SJSA1 (cell line): ENCODE measurements at places on chromosomes 12 and 14.

GRCh38 chr14:81353691-81354323 lies 46.3 kb downstream of the STON2 start:
- DNase-seq, result no peak

GRCh38 chr12:127035011-127035879 lies 1231.7 kb upstream of the TMEM132C start:
- no peak for DNase-seq

DNA sequence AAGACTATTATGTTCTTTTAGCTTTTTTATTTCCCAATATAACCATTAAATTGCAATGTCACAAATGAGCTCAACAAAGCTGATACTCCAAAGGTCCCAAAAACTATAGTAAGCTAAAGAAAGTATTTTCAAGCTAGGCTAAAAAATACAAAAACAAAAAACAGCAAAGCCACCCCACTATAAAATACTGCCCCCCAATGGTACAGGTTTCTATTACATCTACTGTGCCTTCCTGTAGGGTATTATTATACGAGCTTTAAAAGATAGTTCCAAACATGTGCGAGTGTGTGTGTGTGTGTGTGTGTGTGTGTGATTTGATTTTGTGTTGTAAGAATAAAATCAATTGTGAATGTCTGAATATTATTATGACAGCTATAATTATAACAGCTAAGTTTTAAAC lies 1.1 kb downstream of the IFNG start:
- DNase-seq, result no peak

DNA sequence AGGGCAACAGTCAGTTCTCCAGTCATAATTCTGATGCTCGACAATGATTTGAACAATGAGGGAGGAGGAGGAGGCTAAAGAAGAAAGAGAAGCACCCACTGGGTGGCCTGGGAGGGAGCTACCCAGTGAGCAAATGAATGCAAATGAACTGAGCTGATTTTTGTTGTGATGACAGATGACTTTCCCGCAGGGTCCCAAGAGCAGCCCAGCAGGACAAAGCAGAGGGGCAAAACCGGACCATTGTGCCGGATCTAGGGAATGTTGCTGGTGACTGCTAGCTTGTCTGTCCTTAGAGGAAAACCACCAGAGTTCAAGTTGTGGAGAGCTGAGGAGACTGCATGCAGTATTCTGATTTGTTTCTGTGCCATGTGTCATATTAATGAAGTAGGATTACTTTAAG lies 162.8 kb downstream of the MON2 start:
- peak; percentile 49 for DNase-seq

DNA sequence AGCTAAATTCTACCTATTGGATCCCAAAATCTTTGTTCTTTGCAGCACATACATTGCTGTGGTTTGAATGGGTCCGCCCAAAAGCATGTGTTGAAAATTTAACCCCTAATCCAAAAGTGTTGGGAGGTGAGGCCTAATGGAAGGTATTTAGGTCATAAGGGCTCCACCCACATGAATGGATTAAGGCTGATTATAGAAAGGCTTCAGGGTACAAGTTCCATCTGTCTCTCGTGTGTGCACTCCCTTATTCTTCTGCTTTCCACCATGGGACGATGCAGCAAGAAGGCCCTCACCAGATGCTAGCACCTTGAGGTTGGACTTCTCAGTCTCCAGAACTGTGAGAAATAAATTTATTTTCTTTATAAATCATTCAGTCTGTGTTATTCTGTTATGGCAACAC lies 190.9 kb downstream of the SOX5 start:
- no peak for DNase-seq

DNA sequence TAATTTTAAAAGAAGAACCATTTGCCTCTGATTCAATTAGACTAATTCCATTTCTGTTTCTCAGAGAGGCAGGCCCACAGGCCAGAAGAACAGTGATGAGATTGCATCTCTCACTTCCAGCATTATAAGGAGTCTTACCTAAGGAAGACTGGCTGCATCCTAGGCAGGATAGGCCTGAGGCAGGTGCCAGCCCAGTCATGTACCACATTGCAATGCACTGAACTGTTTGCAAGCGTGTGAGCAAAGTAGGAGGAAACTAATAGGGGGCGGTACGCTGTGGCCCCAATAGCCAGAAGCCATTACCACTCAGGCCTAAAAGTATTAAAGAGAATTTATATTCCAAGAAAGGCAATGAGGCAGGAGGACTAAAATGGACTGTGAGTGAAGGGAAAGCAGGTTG lies 12.1 kb upstream of the CNIH1 start:
- no peak for DNase-seq

DNA sequence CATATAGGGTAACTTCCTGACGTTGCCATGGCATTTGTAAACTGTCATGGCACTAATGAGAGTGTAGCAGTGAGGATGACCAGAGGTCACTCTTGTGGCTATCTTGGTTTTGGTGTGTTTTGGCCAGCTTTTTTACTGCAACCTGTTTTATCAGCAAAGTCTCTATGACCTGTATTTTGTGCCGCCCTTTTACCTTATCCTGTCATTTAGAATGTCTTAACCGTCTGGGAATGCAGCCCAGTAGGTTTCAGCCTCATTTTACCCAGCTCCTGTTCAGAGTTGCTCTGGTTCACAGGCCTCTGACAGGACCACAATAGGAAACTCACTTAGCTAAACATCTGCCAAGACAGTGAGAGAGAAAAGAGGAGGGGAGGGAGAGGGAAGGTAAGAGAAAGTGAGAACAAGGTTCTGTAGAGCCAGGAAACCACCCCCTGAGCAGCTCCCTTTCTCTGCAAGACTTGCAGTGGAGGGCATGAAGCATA lies 64.8 kb upstream of the PLEKHG3 start:
- no peak for DNase-seq

- no peak for DNase-seq
Measured at GRCh38 chr12:110254971-110255540, 26.0 kb upstream of the ATP2A2 start.

- DNase-seq, result peak; percentile 52
Measured at GRCh38 chr14:75906680-75907280, 75.0 kb downstream of the TGFB3 start.

GRCh38 chr12:53227836-53228235 lies 4.2 kb downstream of the RARG start:
- DNase-seq, result no peak

DNA sequence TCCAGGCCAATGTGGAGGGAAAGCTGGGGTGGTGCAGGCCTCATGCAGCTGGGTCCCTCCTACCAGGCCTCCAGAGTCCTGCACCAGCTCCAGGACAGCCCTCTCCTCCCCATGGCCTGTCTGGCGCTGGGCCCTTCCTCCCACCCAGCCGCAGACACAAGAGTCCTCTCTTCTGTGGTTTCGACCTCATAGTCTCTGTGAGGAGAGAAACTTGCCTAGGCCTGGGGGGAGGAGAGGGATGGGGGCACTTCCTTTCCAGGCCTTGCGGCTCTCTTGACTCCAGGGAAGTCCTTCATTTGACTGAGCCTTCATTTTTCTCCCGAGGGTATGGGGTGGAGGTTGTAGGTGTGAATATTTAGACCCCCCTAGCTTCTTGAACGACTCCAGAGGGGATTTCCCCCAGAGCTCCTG lies 2.3 kb downstream of the MMP14 start:
- peak; percentile 62 for DNase-seq

DNA sequence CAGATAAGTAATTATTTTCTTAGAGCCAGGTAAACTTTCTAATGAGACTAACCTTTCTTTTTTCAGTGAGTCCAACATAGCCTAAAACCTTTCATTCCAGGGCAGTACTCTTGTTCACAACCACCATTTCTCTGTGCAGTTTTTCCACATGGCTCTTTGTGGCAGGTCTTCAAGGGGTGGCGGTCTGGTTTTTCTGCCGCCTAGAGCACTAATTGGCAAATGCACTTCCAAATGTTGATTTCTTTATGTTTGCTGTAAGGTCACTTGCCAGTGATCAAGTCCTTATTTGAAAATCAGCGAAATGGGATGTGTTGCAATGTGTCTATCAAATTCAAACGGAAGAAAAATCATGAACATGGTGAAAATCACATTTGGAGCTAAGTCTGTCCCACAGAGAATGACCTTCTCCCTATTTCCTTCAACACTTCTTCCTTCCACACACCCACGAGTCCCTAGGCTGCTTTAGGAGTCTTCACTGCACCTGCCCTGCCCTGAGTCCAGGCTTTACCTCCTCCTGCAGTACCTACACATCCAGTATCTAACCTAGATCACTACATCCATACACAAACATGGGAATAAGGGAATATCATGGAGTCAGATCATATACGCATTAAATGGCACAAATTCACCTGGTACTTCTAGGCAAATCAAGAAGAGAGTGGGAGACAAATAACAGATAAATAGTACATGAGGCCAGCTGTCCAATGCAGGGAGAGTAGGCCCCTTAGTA lies 1.9 kb downstream of the SRGAP1 start:
- no peak for DNase-seq

DNA sequence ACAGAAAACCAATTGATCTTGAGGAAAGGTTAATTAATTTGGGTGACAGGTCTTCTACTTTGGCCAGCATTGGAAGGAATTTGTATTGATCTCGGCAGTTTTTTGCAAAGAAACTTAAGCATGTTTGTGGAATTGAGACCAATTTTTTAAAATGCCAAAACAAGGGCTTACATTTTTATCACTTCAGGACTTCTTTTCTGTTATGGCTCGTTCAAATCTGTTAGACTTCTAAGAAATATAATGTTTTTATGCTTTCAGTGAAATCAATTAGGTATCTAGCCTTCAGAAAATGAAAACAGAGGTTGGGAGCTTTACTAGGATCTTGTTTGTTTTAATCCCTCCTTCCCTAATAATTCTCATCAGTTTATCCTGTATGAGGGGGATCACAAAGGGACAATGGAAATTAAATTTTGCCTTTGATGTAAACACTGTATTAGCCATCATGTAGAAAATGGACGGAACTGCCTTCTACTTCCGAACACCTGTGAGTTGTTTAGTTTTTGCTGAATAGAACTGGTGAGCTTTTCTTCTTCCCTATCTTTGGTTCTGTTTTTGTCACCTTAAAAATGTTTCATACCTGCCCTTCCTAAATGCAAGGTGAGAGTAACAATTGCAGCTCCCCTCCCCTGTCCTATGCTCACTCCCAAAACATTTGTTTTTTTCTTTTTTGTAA lies 7.8 kb downstream of the FOXA1 start:
- DNase-seq, result no peak

DNA sequence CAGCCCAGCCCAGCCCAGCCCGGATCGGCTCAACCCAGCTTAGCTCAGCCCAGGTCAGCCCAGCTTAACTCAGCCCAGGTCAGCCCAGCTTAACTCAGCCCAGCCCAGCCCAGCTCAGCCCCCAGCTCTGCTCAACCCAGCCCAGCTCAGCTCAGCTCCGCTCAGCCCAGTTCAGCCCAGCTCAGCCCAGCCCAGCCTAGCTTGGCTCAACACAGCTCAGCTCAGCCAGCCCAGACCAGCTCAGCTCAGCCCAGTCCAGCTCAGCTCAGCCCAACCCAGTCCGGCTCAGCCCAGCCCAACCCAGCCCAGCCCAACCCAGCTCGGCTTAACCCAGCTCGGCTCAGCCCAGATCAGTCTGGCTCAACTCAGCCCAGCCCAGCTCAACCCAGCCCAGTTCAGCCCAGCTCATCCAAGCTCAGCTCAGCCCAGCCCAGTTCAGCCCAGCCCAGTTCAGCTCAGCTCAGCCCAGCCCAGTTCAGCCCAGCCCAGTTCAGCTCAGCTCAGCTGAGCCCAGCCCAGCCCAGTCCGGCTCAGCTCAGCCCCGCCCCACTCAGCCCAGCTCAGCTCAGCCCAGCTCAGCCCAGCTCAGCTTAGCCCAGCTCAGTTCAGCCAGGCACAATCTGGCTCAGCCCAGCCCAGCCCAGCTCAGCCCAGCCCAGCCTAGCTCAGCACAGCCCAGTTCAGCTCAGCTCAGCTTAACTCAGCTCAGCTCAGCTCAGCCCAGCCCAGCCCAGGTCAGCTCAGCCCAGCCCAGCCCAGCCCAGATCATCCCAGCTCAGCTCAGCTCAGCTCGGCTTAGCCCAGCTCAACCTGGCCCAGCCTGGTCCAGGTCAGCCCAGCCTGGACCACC lies 331.7 kb downstream of the TMEM121 start:
- no peak for DNase-seq

DNA sequence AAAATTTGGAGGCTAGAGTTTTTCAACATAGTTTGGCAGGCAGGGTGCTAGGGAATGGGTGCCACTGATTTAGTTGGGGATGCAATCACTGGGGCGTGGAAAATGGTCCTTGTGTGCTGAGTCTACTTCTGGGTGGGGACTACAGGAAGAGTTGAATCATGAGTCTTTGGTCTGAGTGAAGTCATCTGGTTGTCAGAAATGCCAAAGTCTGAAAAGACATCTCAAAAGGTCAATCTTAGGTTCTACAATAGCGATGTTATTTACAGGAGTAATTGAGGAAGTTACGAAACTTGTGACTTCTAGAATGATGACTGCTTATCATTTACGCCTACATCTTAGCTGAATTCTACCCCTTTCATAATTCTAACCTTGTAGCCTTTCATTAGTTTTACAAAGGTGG lies 209.1 kb downstream of the NUBPL start:
- no peak for DNase-seq

- no peak for DNase-seq
Measured at GRCh38 chr12:60522684-60523400, 927.0 kb downstream of the SLC16A7 start.

DNA sequence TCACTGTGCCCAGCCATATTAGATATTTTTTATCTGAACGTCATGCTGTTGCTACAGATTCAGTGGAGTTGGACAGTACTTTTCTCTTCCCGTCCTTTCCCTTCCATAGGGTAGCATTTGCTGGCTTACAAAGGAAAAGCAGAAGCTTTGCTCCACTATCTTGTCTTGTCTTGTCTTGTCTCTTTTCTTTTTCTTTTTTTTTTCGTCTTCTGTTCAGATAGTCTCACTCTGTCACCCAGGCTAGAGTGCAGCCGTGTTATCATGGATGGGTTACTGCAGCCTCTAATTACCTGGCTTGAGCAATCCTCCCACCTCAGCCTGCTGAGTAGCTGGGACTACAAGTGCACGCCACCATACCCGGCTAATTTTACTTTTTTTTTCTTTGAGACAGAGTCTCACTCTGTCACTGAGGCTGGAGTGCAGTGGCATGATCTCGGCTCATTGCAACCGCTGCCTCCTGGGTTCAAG lies 21.1 kb downstream of the OR10G3 start:
- DNase-seq, result no peak

- DNase-seq, result no peak
Measured at GRCh38 chr12:2177003-2177402, 124.2 kb downstream of the CACNA1C start.

GRCh38 chr12:51005671-51006070 lies 20.5 kb downstream of the SLC11A2 start:
- DNase-seq, result no peak

GRCh38 chr14:94050231-94050880 lies 24.2 kb downstream of the OTUB2 start:
- no peak for DNase-seq

- DNase-seq, result no peak
Measured at GRCh38 chr14:36443374-36443773, 76.7 kb downstream of the NKX2-1 start.
